Activated CD8-positive, alpha-beta memory T cell treated with anti-CD3 and anti-CD28 coated beads for 1 hour (primary cell): ENCODE measurements at places on chromosomes 5 and 9.

DNA sequence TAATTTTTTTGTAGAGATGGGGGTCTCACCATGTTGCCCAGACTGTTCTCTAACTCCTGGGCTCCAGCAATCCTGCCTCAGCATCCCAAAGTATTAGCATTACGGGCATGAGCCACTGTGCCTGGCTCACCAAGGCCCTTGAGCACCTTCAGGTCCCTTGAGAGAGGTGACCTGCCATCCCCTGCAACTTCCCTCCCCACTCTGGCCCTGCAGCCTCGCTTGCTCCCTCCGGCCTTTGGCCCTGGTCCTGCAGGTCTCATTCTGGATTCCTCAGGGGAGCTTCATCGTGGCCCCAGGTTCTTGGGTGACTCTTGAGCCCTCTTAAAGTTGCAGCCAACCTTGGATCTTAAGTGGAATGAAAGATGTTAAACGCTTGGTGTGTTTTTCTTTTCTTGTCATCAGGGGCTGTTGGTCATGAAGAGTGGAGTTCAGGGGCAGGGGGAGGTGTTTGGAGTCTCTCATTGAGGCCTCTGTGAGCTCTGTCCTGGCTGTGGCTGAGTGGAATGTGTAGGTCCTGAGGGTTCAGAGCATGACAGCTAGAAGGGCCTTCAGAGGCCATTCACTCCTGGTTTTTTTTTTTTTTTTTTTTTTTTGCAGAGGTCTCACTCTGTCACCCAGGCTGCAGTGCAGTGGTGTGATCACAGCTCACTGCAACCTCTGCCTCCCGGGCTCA, 33.0 kb downstream of the PPARGC1B start:
- no peak for DNase-seq

- DNase-seq = no peak
These were observed 132.8 kb downstream of the RASEF start for GRCh38 chr9:82930116-82930515.

DNA sequence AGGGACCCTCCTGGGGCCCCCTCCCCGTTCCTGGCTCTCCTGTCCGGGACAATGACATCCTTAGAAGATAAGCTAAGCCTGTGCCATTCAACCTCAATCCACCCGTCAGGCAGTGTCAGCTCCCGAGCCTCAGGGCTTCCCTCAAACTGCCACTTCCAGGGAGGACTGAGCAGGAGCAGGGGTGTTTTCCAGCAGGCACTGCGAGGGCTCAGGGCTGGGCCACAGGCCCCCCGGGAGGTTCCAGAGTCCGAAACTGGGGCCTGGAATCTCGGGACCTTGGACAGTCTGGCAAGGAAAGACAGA, 26.2 kb downstream of the LHX3 start:
- no peak for DNase-seq

GRCh38 chr9:125558453-125559092, 148.4 kb downstream of the MAPKAP1 start:
- no peak for DNase-seq

DNA sequence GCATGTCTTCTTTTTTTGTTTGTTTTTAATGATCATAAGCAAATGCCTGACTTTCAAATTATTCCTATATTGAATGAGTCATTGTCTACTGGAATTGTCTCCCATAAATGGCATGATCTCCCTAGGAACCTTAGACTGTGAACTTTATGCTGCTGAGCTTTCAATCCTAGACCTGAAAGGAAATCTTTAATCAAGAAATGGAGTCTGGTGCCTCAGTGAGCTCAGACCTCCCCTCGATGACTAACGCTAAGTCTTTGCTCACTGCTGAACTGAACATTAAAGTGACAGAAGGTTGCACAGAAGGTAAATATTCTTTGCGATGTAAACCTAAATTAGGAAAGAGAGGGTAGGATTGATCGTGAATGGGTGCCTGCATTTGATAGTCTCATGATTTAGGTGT, 745.2 kb upstream of the WWC1 start:
- DNase-seq = no peak

- no peak for DNase-seq
These were observed 30.0 kb upstream of the PPP1R2B start for GRCh38 chr5:156819967-156820581.

DNA sequence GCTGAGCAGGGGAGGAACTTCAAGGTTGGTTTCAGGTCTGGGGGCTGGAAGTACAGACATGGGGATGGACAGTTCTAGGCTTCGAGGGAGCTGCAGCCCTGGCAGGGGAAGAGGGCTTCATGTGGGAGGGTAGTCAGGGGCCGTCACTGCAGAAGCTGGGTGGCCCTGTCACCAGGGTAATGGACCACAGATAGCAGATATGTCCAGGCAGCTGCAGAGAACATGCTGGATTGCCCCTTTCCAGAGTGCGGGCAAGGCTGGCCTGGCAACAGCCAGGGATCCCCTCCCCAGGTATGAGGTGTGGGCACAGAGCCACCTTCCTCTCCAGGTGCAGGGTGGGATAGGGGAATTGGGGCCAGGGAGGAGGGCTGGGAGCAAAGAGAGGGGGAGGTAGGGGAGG, 206.5 kb downstream of the GADD45G start:
- DNase-seq = no peak

DNA sequence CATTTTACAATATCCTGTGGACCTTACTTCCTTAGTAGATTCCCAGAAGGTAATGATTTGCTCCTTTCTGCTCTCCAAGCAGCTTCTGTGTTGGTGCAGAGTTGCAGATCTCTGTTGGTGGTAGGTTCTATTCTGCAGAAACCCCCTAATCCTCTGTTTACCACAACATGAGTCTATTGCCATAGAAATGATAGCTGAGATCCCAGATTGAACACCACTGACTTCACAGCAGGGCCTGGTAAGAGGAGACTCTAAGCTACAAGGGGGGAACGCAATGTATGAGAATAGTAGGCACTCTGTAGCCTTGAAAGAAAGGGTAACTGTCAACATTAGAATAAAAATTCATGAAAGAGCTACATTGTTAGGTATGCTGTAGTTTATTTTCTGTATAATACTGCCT, 59.5 kb downstream of the MUSK start:
- no peak for DNase-seq

DNA sequence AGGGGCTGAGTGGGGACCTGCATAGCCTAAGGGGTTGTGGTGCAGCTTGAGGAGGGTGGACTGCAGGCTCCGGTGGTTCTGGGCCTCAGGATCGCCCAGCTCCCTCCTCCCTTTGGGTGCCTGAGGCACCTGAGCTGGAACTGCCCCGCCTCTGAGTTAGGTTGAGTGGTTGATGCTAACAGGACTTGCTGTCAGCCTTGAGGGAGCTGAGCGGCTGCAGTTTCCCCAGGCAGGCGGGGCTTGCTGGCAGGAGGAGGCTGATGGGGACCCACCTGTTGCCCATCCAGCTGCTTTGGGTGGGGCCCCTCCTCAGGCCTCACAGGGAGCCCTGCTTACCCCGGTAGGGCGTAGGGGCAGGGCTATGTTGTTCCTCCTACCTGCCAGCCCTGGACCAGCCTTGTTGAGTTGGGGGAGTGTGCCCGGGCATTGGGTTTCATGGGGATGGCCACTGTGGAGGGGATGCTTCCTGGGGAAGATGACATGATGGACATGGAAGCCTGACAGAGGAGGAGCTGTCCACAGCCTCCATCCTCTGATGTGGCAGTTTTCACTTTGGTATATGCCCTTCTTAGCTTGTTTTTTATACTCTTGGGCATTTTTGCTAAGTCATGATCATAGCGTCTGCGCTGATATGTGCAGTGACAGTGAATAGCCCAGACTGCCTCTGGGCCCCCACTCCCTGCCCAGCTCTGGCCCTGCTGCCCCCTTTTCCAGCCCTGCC, 14.3 kb downstream of the WNK2 start:
- no peak for DNase-seq

DNA sequence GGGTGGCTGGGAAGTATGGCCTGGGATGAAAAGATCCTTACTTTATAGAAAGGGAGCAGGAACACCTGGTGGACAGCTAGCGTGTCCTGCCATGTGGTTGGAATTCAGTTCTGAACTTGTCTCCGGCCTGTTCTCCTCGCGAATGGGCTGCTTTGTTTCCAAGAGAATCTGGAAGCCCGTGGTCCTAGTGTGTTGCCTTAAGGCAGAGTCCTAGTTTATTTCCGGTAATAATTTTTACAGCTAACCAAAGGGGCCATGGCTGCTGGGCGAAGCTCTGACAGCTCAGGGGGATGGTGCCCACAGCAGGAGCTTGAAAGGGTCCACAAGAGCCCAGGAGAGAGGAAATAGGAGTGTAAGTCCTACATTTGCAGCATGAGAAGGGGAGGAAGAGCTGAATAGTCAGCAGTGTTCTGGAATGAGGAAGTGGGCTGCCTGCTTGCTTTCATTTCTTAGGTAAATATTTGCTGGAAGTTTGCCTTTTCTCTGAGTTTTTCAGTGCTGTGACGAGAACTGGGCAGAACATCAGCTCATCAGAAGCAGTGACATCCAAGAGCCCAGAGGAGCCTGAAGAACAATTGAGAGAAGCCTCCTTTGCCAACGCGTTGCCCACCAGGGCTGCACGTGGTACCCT, 13.1 kb upstream of the IGFBPL1 start:
- no peak for DNase-seq

GRCh38 chr9:98504298-98505282, 204.1 kb downstream of the GABBR2 start:
- no peak for DNase-seq

GRCh38 chr5:82374637-82375036, 96.5 kb upstream of the RPS23 start:
- DNase-seq = no peak

DNA sequence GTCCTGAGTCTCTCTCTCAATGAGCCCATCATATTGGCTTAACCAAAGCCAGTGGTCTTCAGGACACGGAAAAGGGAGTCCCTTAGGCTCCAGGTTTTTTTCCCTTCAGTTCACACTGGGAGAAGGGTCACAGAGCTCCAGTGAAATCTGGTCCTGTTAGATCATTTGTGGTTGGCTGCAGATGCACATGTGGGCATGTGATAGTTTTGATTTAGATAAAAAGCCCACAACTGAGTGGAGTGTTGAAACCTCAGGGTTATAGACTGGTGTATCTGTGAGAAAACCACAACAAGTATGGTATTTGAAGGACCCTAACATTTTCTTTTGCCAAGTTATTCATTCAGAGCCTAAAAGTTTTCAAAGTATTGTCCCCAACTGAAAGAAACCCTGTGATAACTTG, 46.7 kb downstream of the PRLR start:
- no peak for DNase-seq

GRCh38 chr9:14466429-14466818, 152.5 kb upstream of the NFIB start:
- DNase-seq = no peak

DNA sequence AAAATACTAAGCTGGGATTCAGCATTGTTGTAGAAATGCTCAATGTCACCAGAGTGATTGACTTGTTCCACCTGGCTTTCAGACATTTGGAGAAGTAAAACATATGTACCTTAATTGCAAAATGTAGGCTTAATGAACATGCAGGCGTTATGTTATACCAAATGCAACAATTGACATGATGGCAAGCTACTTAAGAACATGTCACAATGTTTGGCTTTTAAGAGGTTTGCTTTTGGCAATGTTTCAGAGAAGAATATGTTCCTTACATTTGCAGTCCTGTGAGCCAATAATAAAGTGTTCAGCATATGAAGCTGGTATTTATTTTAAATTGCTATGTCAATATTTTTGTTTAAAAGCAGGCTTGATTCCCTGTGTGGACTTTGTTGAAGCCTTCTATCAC, 111.7 kb upstream of the NUDT12 start:
- no peak for DNase-seq

DNA sequence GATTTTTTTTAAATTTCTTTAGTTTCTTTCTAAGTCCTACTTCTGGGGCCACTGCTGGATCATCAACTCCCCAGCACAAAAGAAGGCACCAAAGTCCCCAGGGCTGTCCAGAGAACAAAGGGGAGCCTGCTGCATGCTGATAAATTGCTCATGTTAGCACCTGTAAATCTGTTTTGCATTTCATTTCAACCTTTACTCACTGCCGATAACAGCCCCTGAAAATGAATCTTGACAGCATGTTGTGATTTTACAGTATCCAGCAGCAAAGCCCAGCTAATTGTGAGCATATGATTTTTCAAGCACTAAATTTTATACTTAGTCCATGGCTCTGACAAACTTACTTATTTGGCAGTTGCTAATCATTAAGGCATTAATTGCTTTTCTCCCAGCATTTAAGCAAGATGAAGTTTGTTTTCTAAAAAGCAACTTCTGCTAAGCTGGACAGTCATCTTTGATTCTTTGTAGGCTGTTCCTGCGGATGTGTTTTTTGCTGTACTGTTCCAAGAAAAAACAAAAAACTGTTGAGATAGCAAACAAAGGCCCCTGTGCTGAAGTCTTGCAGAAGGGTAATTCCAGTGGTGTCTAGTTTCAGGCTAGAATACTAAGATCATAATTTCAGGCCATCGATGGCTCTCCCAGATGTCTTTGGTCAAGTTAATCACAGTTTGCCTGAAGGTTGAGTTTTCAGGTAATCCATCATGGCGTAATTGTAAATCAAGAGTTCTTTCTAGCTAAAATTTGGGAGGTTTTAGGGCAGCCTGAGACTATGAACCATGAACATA, 73.1 kb upstream of the GAS1 start:
- DNase-seq = no peak

GRCh38 chr9:25350011-25350410, 328.2 kb downstream of the TUSC1 start:
- no peak for DNase-seq

GRCh38 chr9:135883410-135884089, 23.8 kb downstream of the CAMSAP1 start:
- no peak for DNase-seq

DNA sequence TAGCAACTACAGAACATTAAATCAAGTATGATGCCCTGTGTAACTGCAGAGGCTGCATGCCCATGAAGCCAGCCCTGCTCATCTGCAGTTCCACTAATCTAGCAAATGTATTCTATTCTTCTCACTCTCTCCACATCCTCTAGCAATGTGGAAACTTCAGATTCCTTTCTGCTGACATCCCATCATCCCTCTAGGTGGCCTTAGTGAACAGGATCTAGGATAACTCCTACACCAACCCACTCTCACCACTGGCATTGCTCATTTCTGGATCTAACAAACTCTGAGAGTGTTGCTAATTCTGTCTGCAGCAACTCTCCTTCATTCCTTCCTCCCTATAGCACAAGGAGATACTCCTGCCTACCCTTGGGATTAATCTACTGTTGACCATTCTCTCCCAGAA, 80.8 kb downstream of the FAM81B start:
- no peak for DNase-seq

DNA sequence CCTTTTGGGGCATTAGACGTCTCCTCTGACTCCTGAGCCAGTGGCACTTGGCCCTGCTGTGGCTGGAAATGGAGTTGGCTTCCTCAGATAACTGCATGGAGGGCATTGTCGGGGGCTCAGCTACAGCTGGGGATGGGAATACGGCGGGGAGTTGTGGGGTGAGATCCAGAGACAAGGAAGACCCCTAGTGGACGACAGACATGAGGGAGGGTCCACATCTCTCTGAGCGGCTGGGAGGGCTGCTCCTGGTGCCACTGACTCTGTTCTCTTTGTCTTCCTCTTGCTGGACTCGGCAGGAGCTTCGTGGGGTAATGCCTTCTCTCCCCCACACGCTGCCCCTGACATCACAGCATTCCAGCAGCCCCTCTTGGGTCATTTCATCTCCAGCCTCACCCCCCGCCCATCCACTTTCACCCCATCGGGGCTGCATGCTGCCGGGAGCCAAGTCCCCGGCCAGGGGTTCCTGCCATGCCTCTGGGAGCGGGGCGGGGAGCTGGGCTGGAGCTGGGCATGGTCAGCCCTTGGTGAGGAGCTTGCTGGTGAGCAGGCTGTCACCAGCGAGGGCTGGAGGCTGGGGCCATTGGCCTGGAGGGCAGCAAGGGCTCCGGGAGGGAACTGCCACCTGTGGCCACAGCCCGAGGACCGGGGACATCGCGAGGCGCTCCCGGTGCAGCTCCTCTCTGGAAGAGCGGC, 172.3 kb downstream of the CACNA1B start:
- DNase-seq = no peak
